Activated T-helper 2 cell treated with anti-CD3 and anti-CD28 coated beads, Interferon-gamma antibody, Interleukin-2, Interleukin-4, amounts not matched to agents 10 μg/mL and 5 μg/mL and 100 μg/mL, durations not matched to agents 14 hours and 24 hours and 36 hours (primary cell): ENCODE measurements at places on chromosomes 13 and 19. TPM values are rescaled to one million over a fixed set of nuclear protein-coding genes. Genes with fewer than 3 reads are reported as not detected.

The LONP1 gene
- total RNA-seq = 192 and 196 TPM in 2 replicates

The CNMD gene
- not detected in 2 replicates for total RNA-seq

The GRK1 gene
- 0.09 and 0.11 TPM in 2 replicates for total RNA-seq

The RFPL4AL1 gene
- total RNA-seq = not detected in 2 replicates

The ARL11 gene
- total RNA-seq = 0.89 and 1.0 TPM in 2 replicates
